ENCODE measurements at places on chromosomes 12 and 14. TPM values are rescaled to one million over a fixed set of nuclear protein-coding genes. Genes with fewer than 3 reads are reported as not detected.

DNA sequence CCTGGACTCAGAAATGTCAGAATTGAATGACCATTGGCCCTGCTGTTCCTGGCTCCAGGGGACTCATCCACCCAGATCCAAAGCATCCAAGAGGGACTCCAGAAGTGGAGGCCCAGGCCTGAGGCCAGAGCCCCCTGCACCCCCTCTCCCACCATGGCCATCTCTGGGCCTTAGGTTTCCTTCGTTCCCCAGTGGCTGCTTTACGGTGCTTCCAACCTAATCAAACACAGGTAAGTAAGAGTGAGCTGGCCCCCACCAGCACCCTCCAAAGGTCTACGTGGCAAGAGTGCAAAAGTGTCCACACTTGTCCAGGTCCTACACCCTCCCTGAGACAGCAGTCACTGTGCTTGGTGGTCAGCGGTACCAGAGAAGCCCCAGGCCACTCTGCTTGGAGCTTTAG, 139.0 kb downstream of the DPF3 start:
- no peaks in the 10 kb centered on the region for H3K27me3 ChIP-seq
- H3K27ac ChIP-seq, result no peak overlapping the region
- H3K4me3 ChIP-seq, result no peak overlapping the region
- H3K4me1 ChIP-seq, result no peaks in the 10 kb centered on the region
- H3K36me3 ChIP-seq, result no peaks in the 10 kb centered on the region
- no peak for DNase-seq

DNA sequence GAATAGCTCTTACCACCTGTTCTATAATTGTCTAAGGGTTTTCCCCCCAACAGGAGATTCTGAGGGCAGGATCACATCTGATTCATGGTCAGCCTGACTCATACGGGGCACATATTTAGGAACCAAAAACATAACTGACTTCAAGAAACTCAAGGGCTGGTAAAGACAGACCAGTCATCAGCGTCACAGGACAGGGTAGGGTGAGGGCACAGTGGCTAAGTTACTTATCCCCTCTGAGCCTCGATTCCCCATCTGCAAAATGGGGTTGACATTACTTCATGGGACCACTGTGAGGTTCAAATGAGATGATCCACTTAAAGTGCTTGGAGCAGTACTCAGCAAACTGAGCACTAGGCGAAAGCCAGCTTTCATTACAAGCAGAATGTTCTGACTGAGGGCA, 606 bp downstream of the CINP start:
- DNase-seq, result no peak
- peaks cover 17% of the 10 kb centered on the region for H3K4me1 ChIP-seq
- H3K36me3 ChIP-seq, result no peaks in the 10 kb centered on the region
- H3K27ac ChIP-seq, result peak overlapping the region; percentile 92
- H3K27me3 ChIP-seq, result no peaks in the 10 kb centered on the region

GRCh38 chr14:56156096-56156495, 37.9 kb downstream of the PELI2 start:
- H3K36me3 ChIP-seq, result no peaks in the 10 kb centered on the region
- no peaks in the 10 kb centered on the region for H3K27me3 ChIP-seq
- DNase-seq, result no peak
- H3K27ac ChIP-seq, result no peak overlapping the region
- no peak overlapping the region for H3K4me3 ChIP-seq

GRCh38 chr14:76920331-76921087, 94.3 kb downstream of the LRRC74A start:
- H3K4me3 ChIP-seq, result no peak overlapping the region
- peak overlapping the region; percentile 69 for H3K27ac ChIP-seq
- no peak for DNase-seq
- peaks cover 74% of the 10 kb centered on the region for H3K4me1 ChIP-seq
- no peaks in the 10 kb centered on the region for H3K36me3 ChIP-seq

DNA sequence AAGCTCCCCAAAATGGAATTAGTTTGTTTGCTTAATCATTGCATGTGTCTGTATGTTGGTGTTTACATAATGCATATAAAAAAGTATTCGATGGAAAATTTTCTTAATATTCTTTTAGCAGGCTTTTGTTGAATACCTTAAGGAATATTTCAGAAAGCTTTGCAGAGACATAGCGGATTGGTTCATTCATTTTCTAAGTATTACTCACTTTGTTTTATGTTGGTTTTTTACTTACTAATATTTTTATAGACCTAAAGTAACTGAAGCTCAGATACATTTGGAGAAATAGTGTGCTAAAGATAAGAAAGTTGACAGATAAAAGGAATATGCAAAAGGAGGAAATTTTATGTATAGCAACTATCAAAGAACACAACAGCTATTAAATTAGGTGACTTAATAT, 191.0 kb downstream of the ERC1 start:
- no peaks in the 10 kb centered on the region for H3K4me1 ChIP-seq
- H3K27ac ChIP-seq, result no peak overlapping the region
- H3K4me3 ChIP-seq, result no peak overlapping the region

PPP1R1A gene
- total RNA-seq, result 6.1 TPM

PLEKHG7 gene
- total RNA-seq, result 0.31 TPM

AQP2 gene
- 0.79 TPM for total RNA-seq

DNAH10 gene
- 15.4 TPM for total RNA-seq

All from testis (tissue), 5 donors.